ENCODE measurements at places on chromosomes 6 and 20. TPM values are rescaled to one million over a fixed set of nuclear protein-coding genes. Genes with fewer than 3 reads are reported as not detected.

Gene HACE1
- total RNA-seq, result 4.3 TPM

Gene NKAIN4
- not detected for total RNA-seq

Gene DNMT3B
- 7.3 TPM for total RNA-seq

Gene HAO1
- not detected for total RNA-seq

Gene ANKRD6
- total RNA-seq, result 5.6 TPM

Gene CGAS
- total RNA-seq, result 19.4 TPM

Gene ZSCAN31
- 10.7 TPM for total RNA-seq

Gene TRERF1
- 13.9 TPM for total RNA-seq

Gene CFAP61
- total RNA-seq, result not detected

Gene TGM3
- total RNA-seq, result not detected

Gene FLRT3
- total RNA-seq, result 2.6 TPM

Gene TTK
- total RNA-seq, result 39.0 TPM

Gene MCHR2
- total RNA-seq, result not detected

Gene PTPRT
- not detected for total RNA-seq

Gene HIVEP1
- total RNA-seq, result 6.6 TPM

Gene PPDPF
- total RNA-seq, result 256 TPM

Gene RAB32
- 29.8 TPM for total RNA-seq

Gene SRMS
- total RNA-seq, result 0.63 TPM

Gene VIP
- total RNA-seq, result not detected

Gene KHDRBS2
- total RNA-seq, result not detected

Gene PRICKLE4
- total RNA-seq, result 1.7 TPM

Gene DSP
- total RNA-seq, result 71.6 TPM

Gene CRYBG1
- total RNA-seq, result 19.9 TPM

Gene SYNJ2
- total RNA-seq, result 21.5 TPM

Gene ZNF334
- total RNA-seq, result 0.58 TPM

Gene AKAP12
- 146 TPM for total RNA-seq

Gene CTAGE9
- total RNA-seq, result not detected

Gene CEP85L
- 7.8 TPM for total RNA-seq

Gene MBOAT1
- 10.3 TPM for total RNA-seq

Gene SNRPB2
- total RNA-seq, result 76.8 TPM

Gene MRAP2
- total RNA-seq, result 0.07 TPM
